ENCODE measurements at places on chromosomes 11 and 22.
A peak's percentile ranks its signal among the peaks of the same experiment; 100 is the strongest.

- DNase-seq = no peak
These were observed 6.2 kb downstream of the CLCF1 start for GRCh38 chr11:67366961-67367760.

- no peak for DNase-seq
These were observed 91.2 kb downstream of the TEAD1 start for GRCh38 chr11:12765428-12765827.

- no peak for DNase-seq
These were observed 16.2 kb upstream of the MFRP start for GRCh38 chr11:119362741-119363080.

DNA sequence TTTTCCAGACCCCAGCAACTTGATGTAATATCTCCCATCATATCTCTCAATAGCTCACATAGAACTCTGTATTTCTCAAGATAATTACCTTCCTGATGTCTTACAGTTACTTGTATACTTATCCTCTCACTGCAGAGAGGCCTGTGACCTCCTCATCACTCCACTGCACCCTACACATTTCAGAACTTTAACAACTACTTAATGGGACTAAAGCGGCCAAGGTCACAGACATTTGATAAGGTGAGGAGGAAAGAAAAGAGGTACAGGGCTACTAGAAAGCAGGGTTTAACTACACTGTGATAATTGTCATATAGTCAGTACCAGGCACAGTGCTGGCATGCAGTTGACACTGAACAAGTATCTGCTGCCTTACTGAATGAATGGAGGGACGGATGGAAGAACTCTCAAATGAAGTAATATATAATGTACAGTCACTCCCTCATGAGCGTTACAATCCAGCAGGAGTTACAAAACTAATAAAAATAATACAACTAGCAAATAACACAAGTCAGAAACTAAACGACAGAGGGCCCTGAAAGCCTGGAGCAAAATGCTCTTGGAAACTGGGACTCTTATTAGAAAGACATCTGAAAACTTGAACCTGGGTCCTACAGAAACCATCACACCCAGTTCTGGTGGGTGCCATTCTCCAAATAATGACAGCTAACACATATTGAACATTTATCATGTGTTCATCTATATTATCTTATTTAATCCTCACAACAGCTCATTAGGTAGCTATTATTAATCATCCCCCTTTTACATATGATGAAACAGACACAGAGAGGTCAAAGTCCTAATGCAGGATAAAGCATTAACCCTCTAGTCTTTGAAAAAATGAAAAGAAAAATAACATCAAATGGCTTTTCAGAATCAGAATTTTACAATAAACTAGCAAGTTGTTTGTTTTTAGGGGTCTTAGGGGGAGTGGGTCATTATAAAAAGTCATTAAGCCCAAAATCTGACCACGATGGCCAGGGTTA lies 14.3 kb downstream of the PI4KA start:
- no peak for DNase-seq

DNA sequence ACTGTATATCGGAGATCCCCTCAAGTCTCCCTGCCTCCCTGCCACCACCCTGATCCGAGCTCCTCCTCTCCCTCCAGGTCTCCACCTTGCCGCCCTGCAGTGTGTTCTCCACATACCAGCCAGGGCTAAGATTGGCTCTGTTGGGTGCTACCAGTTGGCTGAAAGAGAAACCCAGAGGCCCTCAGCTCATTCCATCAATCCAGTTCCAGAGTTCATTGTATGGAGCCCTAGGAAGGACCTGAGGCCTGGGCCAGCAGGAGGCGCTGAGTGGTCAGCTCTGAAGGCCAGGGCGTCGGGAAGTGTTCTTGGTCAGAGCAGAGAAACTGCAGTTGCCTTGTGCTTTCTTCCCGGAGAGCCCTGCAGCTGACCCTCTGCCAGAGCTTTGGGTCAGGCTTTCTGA lies 2.2 kb upstream of the TOP3B start:
- DNase-seq = no peak

GRCh38 chr11:130636722-130637464 lies 188.4 kb downstream of the ADAMTS15 start:
- no peak for DNase-seq

DNA sequence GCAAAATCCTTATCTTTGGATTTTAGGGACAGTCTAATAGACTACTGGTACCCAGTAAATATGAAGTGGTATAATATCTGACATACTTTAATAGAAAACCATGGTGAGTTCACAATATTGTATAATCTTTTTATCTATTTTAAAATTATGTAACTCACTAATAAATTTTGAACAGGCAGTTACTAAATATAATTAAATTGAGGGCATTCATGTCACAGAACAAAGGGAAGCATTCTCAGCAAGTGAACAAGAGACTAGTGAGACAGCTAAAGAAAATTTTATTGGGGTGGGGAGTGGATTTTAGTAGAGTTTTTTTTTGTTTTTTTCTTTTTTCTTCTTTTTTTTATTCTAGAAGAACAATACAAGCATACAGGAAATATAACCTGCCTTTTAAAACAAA lies 55.0 kb downstream of the DNAJC24 start:
- DNase-seq = no peak

- no peak for DNase-seq
These were observed 18.3 kb upstream of the OR56A3 start for GRCh38 chr11:5923794-5924193.

DNA sequence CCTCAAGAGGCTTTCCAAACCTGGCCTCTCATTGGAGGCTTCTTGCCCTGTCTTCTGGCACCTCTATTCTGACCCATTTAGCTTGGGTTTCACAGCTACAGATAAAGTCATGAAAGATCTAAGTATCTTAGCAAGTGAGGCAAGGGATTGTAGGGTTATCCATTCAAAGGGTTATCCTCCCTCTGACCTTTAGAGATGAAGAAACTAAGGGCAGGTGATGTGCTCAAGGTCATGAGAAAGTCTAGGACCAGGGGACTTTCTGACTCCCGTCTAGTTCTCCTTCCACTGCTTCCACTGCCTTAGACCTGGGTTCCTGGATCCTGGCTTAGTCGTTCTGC lies 7.2 kb downstream of the PHOX2A start:
- no peak for DNase-seq

DNA sequence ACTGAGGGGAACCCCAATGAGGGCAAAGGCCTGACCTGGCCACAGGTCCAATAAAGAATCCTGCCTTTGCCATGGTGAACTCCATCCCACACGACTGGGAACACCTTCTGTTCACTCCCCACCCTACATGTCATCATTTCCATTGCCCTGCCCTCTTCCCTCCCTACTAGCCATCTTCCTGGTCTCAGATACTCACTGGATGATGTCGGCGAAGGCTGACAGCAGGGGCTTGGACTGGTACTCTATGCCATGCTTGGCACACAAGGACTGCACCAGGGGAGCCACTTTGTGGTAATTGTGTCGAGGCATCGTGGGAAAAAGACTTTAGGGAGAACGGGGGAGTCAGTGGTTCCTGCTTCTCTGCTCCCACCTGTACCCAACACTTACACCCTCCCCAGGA lies 9.9 kb downstream of the FEN1 start:
- no peak for DNase-seq

- no peak for DNase-seq
These were observed 10.3 kb downstream of the TOP3B start for GRCh38 chr22:21972293-21972779.

DNA sequence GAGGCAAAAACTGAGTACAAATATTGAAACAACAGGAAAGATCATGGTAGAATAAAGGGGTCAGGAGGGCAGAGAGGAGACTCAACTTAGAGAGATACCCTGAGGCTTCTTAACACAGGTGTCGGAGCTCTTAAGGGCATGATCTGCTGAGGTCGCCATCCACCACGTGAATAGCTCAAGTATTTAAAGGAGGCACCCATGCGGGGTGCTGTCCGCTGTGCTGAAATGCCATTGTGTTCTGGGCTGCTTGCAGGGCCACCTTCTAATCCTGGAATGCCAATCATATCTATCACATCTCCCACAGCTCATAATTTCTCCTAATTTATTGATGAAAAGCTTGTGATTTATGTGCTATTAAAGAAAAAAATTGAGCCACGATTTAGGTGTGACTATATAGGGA lies 90.2 kb downstream of the SEZ6L start:
- DNase-seq = peak; percentile 61

- DNase-seq = no peak
These were observed 7.3 kb downstream of the TOP3B start for GRCh38 chr22:21975273-21975672.

DNA sequence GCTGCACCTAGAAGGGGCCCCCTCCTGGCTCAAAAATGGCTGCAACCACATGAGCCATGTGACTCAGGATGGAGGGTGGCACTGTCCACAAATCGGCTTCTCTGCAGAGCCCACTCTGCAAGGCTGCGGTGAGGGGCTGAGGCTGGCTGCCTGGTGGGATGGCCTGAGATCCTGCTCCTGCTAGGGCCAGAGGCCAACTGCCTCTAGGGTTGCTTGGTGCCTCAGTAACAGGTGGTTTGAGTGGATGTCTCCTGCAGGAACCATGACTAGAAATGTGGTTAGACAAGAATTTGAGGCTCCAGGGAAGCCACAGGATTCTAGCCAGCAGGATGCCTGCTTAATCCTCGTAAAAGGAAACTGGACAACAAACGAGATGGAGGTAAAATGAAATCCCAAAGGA lies 17.1 kb downstream of the PATZ1 start:
- DNase-seq = no peak

- DNase-seq = peak; percentile 26
These were observed 519 bp upstream of the ART5 start for GRCh38 chr11:3642071-3642951.

DNA sequence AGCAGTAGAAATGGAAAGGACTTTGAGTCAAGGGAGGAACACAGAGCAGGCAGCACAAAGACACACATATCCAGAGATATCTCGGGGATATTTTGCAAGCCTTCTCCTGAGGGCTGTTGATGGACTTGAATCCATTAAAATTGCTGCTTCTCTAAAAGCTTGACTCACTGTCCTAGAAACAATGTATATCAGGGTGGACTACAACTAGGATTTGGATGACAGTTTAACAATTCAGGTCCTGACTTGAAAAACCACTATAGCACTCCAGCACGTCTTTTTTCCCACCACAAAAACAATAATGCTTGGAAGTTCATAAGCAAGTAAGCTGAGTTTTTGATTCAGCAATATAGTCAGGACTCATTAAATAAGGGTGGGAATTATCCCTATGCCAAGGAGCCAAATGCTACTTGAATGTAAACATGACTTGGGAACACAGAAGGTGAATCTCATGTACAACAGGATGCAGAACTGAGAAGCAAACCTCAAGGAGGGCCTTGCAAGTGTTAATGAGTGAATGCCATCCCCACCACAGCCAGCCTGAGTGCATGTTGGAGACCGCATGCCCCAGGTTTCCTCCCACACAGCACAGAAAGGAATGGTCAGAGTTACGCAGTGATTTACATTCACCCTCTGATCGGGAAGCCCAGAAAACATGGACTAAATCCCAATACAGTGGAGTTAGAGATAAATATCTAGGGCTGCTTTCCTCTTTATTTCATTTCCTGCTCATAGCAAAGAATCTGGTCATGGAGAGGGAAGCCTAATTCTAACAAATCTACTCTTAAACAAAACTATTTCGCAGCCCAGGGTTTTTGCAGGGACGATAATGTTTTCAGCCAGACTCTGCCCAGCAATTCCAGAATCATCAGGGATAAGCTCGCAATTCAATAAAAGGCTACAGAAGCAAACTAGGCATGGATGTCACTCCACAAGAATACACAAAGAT lies 98.4 kb upstream of the OR9G4 start:
- no peak for DNase-seq

GRCh38 chr11:76135491-76135890 lies 70.8 kb downstream of the WNT11 start:
- DNase-seq = no peak

DNA sequence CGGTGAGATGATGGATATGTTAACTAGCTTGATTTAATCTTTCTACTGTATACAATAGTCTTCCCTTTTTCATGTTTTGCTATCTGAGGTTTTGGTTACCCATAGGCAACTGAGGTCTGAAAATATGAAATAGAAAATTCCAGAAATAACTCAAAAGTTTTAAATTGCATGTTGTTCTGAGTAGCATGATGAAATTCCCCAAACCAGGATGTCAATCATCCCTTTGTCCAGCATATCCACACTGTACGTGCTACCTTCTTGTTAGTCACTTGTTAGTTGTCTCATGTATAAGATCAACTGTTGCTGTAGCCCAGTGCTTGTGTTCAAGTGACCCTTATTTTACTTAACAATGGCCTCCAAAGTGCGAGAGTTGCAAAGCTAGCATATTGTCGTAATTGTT lies 21.2 kb upstream of the OR10W1 start:
- DNase-seq = no peak

- no peak for DNase-seq
These were observed 2.1 kb upstream of the DGKZ start for GRCh38 chr11:46345131-46345597.

DNA sequence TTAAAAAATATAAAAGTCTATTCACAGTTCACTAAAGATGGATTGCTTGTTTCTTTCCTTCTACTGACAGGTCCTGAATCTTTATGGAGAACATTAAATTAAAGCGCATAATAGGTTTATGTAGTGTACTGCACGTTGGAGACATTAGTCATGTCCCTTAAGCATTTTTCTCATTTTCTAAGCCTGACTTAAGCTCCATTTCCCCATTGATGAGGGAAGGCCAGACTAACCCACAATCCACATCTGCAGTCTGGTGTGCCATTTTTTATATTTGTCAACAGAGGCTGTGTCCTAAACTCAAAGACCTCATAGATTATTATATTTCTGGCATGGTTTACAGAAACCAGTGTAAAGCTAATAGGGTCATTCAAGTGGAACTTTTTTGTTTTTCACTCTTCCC lies 39.9 kb downstream of the CADM1 start:
- DNase-seq = no peak

DNA sequence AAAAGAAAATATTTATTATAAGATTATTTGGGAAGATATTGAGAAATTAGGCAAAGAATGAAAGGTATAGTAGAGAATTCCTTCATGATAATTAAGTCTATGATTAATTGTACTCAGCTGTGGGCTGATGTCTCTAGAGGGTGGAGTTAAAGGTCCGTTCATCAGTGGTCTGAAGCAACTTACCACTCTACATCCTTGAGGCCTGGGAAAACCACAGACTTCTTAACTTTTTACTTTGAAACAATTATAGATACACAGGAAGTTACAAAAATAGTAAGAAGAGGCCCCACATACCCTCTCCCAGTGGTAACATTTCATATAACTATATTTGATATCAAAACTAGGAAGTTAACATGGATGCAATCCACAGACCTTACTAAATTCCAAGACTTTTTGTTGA lies 167.0 kb upstream of the NECTIN1 start:
- DNase-seq = no peak

- DNase-seq = no peak
These were observed 13.0 kb downstream of the FAR1 start for GRCh38 chr11:13681446-13681845.

- no peak for DNase-seq
These were observed 102.0 kb downstream of the SBF2 start for GRCh38 chr11:10192036-10192435.

GRCh38 chr22:44884562-44884961 lies 125.2 kb downstream of the PHF21B start:
- DNase-seq = no peak

Measured in thymus (tissue), 14 donors.